Urinary bladder (tissue), 4 donors: ENCODE measurements at places on chromosomes 1 and 21. TPM values are rescaled to one million over a fixed set of nuclear protein-coding genes. Genes with fewer than 3 reads are reported as not detected.

DNA sequence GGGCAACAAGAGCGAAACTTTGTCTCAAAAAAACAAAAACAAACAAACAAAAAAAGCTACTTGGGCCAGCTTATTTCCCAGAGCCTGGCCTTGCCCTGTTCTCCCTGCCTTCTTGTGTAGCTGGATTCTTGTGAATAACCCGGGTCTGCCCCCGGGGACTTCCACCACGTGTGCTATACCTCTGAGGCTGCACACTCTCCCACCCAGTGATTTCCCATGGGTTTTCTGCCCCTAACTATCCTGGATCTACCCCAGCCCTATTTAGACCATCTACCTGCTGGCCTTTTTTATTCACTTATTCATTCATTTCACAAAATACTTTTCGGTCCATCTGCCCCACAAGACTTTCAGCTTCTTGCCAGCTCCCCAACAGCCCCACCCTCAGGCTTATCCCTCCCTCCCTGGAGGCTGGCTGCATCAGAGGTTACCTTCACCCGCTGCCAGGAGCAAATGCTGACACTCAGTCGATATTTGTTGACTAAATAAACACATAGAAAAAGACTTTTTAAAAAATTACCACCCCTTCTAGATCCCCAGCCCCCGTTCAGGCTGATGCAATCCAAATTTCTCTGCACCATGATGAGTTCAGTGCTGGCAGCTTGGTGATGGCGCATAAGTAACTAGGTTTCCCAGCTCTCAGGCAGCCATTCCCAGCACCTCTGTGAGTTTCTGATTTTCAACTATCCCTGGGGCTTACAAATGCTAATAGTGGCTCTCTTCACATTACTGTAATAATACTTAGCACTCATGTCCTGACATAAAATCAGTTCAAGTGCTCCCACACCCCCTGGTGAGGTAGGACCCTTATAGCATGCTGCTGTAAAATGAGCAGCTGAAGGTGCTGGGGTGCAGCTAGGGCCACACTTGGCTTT, 30.7 kb upstream of the TARBP1 start:
- DNase-seq: no peak

- no peak for DNase-seq
These were observed 22.7 kb upstream of the IFNGR2 start for GRCh38 chr21:33380483-33380998.

DNA sequence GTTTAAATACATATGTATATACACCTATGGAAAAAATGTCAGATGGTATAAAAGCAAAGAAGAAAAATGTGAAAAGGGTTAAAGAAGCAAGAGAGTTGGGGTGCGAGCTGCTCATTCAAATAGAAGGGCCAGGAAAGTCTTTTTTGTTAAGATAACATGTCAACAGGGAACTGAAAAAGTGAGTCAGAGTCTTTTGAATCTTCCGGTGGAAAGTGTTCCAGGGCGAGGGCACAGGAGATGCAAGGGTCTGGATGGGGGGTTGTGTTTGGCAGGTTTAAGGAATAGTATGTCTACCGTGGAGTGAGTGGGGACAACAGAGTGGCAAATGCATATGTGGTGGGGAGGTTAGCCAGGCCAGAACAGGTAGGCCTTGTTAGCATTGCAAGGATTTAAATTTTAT, 22.2 kb upstream of the GNG12 start:
- DNase-seq: no peak

DNA sequence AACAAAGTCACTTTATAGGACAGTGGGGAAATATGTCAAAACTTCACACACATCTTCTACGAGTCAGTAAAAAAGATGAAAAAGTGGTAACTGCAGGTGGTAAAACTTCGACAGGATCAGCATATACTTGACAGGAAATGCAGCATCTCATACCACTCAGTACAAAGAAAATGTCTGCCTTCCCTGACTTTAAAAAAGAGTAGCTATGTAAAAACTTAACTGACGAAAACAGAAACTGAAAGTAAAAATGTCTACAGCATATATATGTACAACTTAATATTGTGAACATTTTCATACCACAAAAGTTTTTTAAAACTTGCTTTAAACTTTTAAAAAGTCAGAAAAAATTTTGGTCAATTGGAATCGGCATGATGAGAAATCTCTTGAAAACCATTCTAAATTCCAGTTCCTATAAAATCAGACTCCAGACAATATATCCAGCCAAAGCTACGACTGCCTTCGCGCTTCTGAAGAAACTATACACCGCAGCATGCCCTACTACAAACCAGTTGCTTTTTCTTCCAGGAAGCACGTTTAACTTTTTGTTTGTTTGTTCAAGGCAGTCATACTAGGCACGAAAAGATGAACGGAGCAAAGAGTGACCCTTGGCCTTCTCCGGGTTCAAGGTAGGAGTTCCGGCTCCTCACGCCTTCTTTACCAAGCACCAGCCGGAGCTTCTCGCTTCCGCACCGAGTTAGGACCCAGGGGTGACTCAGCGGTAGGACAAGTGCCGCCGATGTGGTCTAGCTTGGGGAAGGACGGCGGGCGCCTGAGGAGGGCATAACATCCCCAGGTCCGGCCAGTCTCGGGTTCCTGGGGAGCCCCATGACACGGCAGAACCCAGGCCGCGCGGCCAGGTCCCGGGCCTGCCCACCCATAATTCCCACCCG, 612 bp downstream of the PSMA5 start:
- no peak for DNase-seq

- no peak for DNase-seq
These were observed 11.1 kb upstream of the SSX2IP start for GRCh38 chr1:84701376-84701775.

- DNase-seq: no peak
These were observed 4.1 kb downstream of the C1orf141 start for GRCh38 chr1:67130673-67131072.

- no peak for DNase-seq
These were observed 24.0 kb upstream of the ABL2 start for GRCh38 chr1:179253286-179253972.

- DNase-seq: no peak
These were observed 93.2 kb downstream of the PLXNA2 start for GRCh38 chr1:208150833-208151458.

- peak; percentile 6 for DNase-seq
These were observed at the start of gene SMG7 for GRCh38 chr1:183472488-183473216. SMG7 (plus strand) TSS chr1:183472499; CDS start chr1:183472621, 122 bp downstream.

LCE1E gene
- total RNA-seq: not detected

CASQ1 gene
- 10.5 TPM for total RNA-seq

LCE1A gene
- total RNA-seq: not detected

DNA sequence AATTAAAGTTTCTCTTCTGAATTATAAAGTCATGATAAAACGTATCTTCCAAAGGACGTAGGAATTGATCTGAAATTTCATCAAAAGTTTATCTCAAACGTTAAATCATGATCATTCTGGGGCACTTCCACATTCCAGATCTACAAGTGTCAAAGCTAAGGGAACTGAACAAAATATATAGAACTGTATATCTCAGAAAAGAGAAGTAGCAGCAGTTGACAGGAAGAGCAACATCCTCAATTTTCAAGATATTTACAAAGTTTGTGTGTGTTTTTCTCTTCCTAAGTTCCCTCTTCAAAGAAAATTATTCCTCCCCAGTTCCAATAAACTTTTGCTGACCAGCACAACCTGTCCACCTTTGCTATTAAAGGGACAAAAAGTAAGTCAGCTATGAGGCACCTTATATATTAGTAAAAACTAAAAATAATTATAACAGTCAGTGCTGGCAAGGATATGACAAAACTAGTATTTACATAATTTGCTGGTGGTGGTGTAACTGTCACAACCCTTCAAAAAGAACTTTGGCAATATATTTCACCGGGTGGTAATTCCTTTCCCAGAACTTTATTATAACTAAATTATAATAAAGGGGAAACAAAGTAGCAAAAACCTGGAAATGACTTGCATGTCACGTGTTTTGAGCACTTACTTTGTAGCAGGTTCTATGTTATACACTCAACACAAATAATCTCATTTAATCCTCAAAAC, 38.5 kb upstream of the EYA3 start:
- DNase-seq: no peak

DNA sequence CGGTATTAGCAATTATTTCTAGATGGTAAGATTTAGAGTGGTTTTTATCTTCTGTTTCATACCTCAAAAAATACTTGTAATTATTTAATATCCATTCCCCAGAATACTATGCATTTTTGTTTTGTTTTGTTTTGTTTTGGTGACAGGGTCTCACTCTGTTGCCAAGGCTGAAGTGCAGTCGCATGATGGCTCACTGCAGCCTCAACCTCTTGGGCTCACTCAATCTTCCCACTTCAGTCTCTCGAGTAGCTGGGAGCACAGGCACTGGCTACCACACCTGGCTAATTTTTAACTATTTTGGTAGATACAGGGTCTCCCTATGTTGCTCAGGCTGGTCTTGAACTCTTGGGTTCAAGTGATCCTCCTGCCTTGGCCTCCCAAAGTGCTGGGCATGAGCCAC, 252.7 kb downstream of the AKT3 start:
- DNase-seq: no peak

DNA sequence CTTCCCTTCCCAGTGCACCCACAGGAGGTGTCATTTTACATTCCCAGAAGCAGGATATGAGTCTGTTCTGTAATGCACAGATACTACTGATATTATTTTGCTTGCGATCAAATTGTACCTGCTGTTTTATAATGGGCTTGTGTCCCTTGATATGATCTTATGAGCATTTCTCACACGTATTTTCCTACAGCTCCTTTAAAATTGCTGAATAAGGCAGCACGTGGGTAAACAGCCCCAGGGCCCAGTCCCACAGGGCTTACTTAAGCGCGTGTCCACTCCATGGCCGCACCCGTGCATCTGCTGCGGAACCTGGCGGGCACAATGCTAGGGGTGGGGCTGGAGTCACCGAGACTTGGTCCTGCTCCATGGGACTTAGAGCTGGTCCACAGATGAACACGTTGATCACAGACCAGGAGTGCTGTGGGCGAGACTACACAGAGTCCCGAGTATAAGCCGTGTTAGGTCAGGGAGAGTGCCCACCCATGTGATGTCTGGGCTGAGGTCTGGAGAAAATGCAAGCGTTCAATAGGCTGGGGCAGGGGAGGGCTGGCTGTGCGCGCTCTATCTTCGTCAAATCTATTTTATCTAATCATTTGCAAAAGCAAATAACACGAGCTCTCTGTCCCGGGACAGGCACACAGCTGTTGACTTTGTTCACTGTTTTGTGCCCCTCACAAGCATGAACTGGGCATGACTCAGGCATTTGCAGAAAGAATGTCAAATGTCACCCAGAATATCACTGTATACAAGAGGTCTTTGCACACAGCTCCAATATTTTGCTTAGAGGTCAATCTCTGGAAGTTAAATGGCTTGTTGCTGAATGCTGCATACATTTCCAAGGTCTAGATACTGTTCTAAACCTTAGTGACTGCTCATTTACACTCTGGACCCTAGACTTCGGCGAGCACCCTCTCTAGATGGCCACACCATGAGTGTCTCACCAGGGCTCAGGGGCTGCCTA, 119.3 kb downstream of the CRYAA start:
- DNase-seq: no peak

THEM5 gene
- not detected for total RNA-seq

DNA sequence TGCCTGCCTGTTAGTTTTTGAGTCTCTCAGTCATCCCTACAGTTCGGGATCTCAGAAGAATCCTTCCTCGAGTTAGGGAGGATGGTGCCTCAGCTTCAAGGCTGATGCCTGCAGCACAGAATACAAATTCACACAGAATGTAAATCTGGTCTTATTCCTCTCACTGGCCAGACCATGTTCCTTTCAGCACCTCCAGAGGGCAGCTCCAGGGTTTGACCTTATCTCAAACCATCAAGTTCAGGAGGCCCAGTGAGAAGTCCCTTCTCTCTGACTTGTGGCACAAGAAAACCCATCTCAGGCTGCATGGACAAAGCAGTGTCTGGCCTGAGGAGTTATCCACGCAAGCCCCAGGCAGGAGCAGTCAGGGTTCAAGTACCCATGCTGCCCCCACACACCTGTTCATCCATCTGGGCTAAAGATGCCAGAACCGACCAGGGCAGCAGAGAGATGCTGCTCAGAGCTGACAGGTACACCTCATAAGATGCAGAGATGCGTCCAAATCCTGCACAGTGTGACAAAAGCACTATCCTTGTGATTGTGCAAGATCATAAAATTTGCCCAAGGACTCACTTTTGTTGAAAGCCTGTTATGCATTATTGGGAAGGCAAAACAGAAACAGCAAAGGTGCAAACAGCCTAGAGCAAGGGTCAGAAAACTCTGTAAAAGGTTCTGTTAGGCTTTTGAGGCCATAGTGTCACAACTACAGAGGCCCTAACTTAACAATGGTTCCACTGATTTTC, 49.8 kb downstream of the BCAR3 start:
- no peak for DNase-seq

TNFSF18 gene
- 0.53 TPM for total RNA-seq

DNA sequence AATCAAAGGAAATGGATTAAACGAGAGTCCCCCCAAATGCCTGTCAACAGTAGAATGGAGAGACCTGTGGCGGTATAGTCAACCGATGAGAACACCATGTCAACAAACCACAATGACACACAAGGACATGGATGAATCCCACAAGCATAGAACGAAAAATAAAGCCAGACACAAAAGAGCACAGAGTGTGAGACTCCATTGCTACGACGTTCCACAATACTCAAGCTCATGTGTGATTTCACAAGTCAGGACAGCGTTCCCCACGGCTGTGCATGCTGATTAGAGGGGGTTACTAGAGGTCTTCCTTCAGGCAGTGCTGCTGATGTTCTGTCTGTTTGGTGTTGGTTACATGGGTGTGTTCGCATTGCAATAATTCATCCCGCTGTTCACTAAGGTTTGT, 5.8 kb upstream of the PLA2G2D start:
- no peak for DNase-seq
